NCI-H2081 treated with DMSO at 0.1 percent for 48 hours (cell line): ENCODE measurements at places on chromosomes 7 and 10.

DNA sequence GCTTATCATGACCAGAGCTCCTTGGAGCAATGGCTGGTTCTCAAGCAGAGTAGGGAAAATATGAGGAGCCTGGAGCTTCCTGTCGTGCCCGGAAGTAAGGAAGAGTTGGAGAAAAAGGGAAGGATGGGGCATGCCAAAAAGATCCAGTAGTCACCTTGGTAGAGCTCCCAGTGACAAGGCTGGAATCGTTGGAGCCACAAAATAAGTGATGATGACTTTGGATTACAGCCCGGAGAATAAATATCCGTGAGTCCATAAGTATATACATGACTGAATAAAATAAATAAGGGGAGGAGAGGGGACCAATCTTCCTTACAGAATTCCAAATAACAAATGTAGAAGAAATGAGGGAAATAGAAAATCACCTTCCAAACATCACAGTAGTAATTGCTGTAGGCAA, 29.3 kb downstream of the LMTK2 start:
- peak; percentile 54 for DNase-seq

DNA sequence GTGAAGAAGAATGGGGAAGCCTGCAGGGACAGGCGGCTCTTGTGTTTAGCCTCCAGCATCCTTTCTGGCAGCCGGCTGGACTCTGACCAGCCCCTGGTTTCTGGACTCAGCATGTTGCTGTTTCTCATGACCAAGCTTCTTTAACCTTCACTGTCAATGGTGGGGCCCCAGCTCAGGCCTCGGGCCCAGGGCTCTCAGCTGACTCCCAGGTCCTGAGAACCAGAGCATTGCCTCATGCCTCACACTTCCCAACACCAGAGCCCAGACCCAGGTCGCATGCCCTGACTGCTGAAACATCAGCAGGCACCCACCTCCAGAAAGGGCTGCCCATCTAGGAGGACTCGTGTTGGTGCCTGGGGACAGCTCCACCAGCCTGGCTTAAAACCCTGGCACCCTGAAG, 34.8 kb upstream of the FGFR2 start:
- no peak for DNase-seq

- no peak for DNase-seq
Measured at GRCh38 chr7:37411444-37412034, 37.1 kb downstream of the ELMO1 start.

DNA sequence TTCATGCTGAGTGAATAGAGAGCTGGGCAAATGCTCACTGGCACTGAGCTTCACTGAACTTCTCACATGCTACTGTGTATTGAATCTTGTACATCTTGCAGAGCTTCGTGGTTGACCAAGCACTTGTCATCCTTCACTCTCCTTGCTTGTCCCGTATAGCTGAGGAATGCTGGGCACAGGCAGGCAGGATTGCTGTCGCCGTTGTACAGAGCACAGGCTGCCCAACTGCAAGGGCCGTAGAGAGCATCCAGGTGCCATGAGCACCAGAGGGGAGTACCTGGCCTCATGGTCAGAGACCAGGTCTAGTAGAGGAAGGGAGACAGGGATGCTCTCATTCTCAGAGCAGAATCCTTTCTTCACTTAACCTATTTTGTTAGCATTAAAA, 99.8 kb upstream of the RET start:
- DNase-seq, result no peak

- DNase-seq, result no peak
Measured at GRCh38 chr10:74901301-74901700, 74.9 kb downstream of the KAT6B start.

GRCh38 chr10:30057421-30057841, 2.0 kb downstream of the JCAD start:
- DNase-seq, result no peak

DNA sequence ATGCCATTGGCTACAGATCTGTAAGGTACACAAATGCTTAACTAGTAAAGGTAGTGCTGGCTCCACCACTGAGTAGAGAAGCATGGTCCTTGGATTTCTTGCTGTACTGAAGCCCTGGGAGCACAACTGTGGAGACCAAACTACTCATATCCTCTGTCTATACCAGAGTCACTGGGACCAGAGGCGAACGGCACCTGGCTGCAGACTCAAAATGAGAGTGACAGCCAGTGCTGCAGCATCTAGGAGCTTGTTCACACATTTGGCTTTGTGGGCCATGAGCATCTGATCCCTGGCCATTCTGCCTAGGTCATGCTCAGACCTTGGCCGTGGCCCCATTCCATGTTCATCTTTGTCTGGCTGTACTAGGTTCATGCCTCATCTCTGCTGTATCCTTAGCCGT, 31.9 kb downstream of the LRRC18 start:
- DNase-seq, result no peak

DNA sequence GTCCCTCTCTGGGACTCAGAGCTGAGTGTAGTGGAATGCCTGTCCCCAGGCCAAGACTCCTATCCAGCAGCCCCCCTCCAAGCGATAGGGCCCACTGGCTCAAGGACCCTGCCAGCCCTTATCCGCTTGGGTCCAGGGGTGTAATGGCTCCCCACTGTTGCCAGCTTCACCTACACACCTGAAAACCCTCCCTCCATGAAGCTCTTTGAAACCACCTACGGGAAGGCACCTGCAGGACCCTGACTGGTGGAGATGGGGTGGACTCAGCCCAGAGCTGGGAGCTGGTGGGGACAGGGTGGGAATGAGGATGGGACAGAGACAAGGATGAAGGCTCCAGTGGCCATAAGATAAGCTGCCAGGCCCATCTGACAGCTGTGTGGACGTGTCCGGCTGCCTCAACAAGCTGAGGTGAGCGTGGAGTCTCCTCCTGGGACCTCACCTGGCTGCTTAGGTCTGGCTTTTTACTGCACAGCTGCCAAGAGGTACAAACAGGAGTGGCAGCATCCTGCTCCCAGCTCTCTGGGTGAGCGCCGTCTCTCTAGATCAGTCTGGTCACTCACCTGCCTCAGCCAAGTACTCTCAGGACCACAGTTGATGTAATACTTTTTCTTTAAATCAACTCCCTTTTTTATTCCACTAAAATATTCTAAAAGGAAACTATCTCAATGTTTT, 41.9 kb downstream of the DRGX start:
- DNase-seq, result no peak

- no peak for DNase-seq
Measured at GRCh38 chr7:37273891-37274290, 174.8 kb downstream of the ELMO1 start.

GRCh38 chr10:4048236-4048864, 263.3 kb upstream of the KLF6 start:
- DNase-seq, result no peak

DNA sequence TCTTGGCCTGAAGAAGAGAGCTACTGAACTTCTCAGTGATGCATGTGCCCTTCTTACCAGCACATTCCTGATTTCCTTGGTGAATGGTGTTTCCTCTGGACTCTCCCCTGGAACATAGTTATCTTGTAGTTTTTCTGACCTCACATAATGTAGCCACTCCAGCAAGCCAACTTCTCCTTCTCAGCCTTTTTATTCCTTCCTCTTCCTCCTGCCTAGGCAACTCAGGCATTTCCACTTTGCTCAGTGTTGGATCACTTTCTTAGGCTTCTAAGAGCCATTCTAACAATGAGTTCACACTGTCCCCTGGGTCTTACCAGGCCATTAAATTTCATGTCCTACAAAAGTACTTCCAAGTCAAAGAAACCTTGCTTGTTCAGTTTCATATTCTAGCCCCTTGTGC, 3.6 kb upstream of the PTTG1IP2 start:
- DNase-seq, result no peak

DNA sequence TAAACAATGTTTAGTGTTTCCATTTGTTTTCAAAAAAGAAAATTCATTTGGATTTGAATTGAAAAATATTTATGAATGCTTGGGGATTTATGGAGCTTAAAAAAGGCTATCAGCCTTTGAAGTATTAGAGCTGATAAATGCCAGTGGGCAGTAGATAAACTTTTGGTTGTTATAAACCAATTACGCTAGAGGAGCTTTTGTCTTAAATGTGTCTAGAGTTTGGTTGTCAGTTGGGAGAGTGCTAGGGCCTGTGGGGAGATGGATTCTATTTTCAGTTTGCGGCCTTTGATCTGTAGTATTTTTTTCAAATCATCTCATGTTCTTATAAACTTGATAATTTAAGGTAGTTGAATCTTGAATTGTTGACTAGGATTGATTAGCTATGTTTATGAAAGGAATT, 104.0 kb downstream of the SND1 start:
- no peak for DNase-seq

- no peak for DNase-seq
Measured at GRCh38 chr7:129821476-129821875, 131.3 kb downstream of the UBE2H start.

DNA sequence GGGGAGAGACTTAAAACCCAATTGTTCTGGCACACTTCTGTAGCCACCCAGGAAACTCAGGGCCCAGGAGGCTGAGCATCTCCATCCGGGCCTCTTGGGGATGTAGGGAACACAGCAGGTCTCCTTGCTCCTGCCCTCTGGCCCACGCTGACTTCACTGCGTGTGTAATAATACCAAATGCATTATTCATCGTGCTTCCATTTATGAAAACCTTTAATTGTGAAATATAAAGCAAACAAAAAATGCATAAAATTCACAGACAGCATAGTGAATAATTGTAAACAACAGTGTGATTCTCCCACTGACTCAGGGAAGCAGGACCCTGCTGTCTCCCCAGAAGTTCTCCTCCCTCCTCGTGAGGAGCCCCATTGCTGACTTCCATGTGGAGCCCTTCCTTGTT, 70.3 kb upstream of the SHH start:
- no peak for DNase-seq

- DNase-seq, result no peak
Measured at GRCh38 chr10:104774234-104774633, 133.1 kb downstream of the SORCS3 start.

DNA sequence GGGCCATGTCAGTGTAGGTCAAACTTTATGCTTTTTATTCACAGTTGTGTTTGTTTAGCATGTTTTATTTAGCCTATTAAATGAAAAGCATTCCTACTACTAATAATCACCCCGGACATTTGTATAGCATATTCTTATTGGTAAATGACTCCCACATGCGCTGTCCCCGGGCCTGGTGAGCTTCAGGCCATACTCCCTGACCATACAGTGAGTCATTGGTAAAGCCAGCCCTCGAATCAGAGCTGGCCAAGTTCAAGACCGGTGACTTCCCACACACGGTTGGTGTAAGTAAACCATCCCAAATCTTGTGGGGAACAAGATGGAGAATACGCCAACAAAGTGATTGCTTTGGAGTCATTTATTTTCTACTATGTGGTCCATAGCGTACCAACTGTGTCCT, 238.7 kb upstream of the TCF7L2 start:
- no peak for DNase-seq

- no peak for DNase-seq
Measured at GRCh38 chr7:50862302-50862701, 79.6 kb upstream of the GRB10 start.

GRCh38 chr7:80530136-80530535, 18.3 kb upstream of the GNAT3 start:
- DNase-seq, result no peak

- DNase-seq, result no peak
Measured at GRCh38 chr10:52220947-52221346, 93.1 kb upstream of the DKK1 start.

- no peak for DNase-seq
Measured at GRCh38 chr10:58320351-58321049, 14.3 kb upstream of the UBE2D1 start.

DNA sequence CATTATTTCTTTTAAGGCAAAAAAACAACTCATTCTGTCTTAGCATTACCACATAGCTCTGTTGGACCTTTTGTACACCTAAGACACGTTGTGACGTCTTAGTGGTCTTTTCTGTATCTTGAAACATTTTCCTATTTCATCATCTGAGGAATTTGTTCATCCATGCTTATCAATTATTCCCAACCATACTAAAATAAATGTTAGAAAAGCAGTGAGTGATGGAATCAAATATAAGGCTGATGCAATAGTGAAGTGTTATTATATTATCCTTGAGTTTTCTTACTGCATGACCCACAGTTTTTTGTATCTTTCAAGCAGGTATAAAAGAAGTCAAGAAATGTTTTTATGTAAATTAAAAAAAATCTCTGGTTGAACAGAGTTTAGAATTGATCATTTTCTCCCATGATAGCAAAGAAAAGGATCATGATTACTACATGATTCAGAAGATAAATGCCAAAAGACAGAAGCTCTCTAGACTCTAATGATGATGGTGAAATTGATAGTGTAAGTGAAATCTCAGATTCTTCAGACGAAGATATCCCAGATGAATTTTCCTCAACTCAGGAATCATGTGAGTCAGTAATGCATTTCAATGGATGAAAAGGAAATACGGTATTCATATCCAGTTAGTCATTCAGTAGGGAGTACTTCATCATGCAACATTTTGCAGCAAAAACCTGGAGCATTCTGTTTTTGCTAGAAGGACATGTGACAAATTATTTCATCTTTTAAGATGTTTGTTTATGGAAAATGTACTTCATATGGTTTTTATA, 51.4 kb downstream of the CELF2 start:
- DNase-seq, result no peak

GRCh38 chr7:50142425-50143017, 49.5 kb upstream of the ZPBP start:
- peak; percentile 15 for DNase-seq

DNA sequence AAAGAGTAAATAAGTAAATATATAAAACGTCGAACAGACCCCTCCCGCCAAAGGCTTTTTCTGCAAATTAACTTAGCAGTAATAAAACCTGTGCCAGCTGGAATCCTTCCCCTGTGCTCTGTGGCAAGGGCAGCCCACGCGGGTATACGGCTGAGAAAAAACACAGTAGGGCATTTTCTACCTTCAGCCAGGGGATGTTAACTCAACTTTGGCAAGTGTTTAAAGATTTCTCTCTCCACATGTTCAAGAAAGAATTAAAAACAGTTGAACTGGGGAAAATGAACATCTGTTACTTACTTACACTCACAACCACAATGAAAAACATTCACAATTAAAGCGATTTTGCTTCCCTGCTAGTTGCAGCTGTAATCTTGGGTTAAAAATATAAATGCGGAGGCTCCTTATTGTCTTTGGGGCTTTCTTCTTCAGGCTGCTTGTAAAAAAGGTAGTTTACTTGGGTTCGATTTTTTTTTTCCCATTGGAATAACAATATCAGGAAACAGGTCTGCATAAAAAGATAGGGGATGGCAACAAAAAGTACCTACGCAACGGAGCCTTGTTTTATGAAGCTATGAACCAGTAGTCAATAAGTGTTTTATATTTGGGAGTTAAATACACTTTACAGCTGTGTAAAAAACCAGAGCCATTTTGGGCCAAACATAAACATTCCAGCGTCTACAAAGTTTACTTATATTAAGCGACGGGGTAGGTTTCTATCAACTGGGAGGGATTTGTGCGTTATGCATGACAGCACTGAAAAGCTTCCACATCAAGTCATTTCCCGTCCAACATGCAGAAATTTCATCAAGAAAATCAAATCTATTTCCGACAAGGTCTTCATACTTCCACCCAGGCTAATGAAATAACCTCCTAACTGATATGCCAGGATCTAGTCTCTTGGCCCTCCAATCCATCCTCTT, 132.7 kb downstream of the TAX1BP1 start:
- DNase-seq, result no peak

DNA sequence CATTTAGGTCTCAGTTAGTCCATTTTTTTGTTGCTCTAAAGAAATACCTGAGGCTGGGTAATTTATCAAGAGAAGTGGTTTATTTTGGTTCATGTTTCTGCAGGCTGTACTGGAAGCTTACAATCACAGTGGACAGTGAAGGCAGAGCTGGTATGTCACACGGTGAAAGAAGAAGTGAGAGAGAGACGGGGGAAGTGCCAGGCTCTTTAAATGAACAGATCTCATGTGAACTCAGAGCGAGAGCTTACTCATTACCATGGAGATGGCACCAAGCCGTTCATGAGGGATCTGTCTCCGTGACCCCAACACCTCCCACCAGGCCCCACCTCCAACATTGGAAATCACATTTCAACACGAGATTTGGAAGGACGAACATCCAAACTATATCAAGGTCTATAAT, 18.9 kb upstream of the PNLIPRP3 start:
- DNase-seq, result no peak
